ENCODE measurements at places on chromosomes 4 and X.

- DNase-seq: no peak
Observed at GRCh38 chr4:15318621-15319348, 109.0 kb upstream of the C1QTNF7 start.

- no peak for DNase-seq
Observed at GRCh38 chr4:140869446-140869845, 113.3 kb upstream of the TBC1D9 start.

DNA sequence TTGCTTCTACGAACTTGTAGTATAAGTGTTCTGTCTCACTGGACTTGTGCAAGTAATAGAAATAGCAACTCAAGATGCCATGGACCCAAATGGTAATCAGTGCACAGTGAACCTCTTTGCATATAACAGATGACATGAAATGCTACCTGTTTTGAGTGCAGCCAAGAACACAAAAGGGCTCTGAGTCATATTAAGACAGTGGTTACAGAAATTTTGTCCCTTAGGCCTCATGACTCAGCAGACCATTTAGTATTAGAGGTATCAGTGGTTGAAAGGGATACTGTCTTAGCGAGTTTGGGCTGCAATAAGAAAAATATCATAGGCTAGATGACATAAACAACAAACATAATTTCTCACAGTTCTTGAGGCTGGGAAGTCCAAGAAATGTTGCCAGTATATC is 502.9 kb upstream of the PCDH10 start:
- no peak for DNase-seq

GRCh38 chr4:125131891-125132680 is 182.7 kb upstream of the FAT4 start:
- no peak for DNase-seq

- DNase-seq: no peak
Observed at GRCh38 chrX:73214426-73215094, at the start of gene NAP1L2. TSS of gene NAP1L2 (minus strand) at chrX:73214851. CDS start at chrX:73214492, 359 bp downstream.

- DNase-seq: no peak
Observed at GRCh38 chr4:120218981-120219380, 152.3 kb upstream of the MAD2L1 start.

- DNase-seq: no peak
Observed at GRCh38 chr4:119858176-119858575, 208.5 kb downstream of the MAD2L1 start.

GRCh38 chr4:139808808-139809756 is 143.5 kb downstream of the MGST2 start:
- no peak for DNase-seq

All from D721Med (cell line).